Stimulated activated CD4-positive, alpha-beta T cell treated with anti-CD3 and anti-CD28 coated beads, Interleukin-4, amount 100 ng/mL, for 24 hours (primary cell): ENCODE measurements at places on chromosomes 1 and 21.

- no peak for DNase-seq
Measured at GRCh38 chr1:67514786-67515185, 84.6 kb upstream of the SERBP1 start.

DNA sequence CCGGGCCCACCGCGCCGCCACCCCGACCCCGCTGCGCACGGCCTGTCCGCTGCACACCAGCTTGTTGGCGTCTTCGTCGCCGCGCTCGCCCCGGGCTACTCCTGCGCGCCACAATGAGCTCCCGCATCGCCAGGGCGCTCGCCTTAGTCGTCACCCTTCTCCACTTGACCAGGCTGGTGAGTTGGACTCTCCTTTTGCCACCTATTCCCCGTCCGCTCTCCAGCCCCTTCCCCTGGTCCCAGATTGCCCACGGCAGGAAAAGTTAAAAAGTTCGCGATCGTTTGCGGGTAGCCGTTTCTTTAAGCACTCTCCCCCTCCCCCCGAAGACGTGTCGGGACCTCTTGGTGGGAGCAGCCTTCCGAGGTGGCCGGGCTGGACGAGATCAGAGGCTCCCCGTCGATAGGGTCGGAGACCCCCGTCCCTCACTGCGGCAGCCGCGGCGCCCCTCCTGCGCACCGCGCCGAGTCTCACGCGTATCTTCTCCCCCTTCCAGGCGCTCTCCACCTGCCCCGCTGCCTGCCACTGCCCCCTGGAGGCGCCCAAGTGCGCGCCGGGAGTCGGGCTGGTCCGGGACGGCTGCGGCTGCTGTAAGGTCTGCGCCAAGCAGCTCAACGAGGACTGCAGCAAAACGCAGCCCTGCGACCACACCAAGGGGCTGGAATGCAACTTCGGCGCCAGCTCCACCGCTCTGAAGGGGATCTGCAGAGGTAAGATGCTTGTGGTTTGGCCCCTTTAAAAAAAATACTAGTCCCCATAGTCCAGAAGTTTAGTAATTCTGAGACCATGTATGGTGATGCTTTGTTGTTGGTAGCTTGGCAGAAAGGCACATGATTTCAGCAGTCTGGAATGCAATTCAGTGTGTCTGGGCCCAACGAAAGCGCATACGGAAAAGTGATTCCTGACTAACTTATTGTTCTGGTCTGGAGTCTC lies 576 bp downstream of the CCN1 start:
- DNase-seq: peak; percentile 35

- no peak for DNase-seq
Measured at GRCh38 chr1:15706751-15707150, 22.6 kb downstream of the PLEKHM2 start.

- no peak for DNase-seq
Measured at GRCh38 chr1:61160526-61160925, 78.2 kb downstream of the NFIA start.

- DNase-seq: no peak
Measured at GRCh38 chr1:98468111-98468717, 193.3 kb upstream of the SNX7 start.

DNA sequence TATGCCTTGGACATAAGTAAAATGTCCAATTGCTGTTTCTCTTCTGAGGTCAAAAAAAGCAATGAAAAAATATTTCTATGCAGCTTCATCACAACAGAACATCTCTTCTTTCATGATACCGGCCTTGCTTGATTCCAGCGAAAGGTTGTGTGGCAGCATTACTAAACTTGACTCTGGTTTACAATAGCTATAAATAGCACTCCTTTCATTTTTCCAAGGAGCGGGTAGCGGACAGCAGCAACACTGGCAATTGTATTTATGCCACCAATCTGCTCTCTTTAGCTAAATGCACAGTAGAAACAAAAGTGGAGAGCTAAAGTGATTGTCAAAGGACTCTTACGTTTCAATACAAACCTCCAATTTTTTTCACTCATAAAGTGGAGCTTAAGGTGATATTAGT lies 7.5 kb upstream of the DAB1 start:
- no peak for DNase-seq

DNA sequence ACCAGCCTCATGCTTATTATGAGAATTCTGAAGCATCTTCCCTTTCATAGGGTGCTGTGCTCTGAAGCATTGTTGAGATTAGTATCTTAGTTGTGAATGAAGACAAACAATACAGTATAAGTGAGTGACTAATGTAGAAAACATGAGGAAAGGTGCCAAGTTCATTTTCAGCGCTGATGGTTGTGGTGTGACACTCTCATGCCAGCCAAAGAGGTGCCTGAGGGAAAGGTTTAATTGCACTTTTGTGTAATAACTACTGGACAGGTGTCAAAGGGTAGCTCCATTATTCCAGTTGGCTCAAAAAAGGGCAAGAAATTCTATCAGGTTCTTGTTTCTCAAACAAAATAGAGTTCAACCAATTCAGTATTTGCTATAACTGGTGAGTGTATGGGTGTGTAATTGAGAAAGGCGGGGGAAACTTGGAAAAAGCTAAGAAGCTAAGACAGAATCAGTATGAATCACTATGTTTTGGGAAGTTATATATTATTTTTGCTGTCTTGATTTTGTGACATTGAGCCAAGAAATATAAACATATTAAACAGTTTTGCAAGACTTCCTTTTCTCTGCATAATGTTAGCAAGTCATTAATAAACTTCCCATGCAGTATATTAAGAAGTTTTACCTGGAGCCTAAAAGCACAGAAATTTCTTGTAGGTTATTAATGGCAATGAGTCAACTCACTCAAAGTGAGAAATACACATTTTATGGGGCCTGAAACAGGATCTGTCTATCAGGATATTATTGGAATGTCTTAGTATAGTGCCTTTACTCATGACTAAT lies 31.8 kb downstream of the KCNK2 start:
- DNase-seq: no peak

DNA sequence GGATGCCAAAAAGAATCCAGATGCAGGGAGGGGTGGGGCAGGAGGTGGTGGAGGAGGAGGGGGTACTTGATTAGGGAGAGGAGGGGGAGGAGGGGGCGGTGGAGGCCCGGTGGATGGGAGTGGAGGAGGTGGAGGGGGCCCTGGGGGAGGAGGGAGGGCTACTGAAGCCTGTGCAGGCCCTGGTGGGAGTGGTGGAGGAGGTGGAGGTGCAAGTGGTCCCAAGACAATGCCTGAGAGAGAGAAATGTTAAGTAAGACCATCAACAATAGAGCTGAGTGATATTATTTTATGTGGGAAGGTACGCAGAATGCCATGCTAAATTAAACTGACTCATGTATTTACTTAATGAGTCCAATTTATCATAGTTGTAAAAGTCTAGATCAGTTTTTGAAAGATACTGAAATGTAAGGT lies 86.8 kb upstream of the LBR start:
- DNase-seq: no peak

GRCh38 chr1:27341525-27342252 lies at the start of gene SYTL1:
Gene SYTL1, plus strand, starts transcription at chr1:27342022. Its CDS starts 3,313 bp downstream, at chr1:27345335.
- DNase-seq: peak; percentile 54

- no peak for DNase-seq
Measured at GRCh38 chr1:8519167-8519566, 201.3 kb downstream of the SLC45A1 start.

GRCh38 chr1:17802164-17802563 lies 47.0 kb downstream of the ACTL8 start:
- no peak for DNase-seq

DNA sequence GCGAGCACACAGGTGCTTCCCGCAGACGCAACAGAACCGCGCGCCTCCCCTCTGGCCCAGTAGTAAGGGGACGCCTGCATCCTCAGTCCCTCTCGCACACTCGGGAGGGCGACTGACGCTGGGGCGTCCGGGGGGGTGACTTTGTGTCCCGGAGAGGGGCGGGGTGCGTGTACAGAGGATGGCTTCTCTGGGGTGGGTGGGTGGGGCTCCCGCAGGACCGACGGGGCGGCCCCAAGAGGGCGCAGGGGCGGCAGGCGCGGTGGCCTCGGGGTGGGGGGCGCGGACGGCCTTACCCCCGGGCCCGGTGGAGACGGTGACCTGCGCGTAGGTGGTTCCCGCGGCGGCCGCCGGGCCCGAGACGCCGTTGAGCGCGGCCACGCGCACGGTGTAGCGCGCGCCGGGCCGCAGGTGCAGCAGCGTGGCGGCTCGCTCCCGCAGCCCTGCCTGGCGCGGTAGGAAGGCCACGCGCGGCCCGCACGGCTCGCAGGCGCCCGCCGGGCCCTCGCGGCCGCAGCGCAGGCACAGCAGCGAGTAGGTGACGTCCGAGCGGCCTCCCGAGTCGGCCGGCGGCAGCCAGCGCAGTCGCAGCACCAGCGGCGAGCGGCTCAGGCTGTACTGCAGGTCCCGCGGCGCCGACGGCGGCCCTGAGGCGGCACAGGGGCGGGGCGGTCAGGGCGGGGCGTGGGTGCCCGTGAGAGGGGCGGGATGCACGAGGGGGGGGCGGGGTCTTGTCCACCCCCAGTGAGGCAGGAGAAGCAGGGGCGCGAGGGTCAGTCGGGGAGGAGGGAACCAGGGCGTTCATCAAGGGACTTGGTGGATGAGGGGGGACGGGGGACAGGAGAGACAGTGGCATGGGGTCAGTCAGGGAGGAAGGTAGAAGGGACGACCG lies 12.1 kb downstream of the EPHA10 start:
- no peak for DNase-seq

GRCh38 chr1:71166178-71167173 lies 85.6 kb upstream of the ZRANB2 start:
- DNase-seq: no peak

DNA sequence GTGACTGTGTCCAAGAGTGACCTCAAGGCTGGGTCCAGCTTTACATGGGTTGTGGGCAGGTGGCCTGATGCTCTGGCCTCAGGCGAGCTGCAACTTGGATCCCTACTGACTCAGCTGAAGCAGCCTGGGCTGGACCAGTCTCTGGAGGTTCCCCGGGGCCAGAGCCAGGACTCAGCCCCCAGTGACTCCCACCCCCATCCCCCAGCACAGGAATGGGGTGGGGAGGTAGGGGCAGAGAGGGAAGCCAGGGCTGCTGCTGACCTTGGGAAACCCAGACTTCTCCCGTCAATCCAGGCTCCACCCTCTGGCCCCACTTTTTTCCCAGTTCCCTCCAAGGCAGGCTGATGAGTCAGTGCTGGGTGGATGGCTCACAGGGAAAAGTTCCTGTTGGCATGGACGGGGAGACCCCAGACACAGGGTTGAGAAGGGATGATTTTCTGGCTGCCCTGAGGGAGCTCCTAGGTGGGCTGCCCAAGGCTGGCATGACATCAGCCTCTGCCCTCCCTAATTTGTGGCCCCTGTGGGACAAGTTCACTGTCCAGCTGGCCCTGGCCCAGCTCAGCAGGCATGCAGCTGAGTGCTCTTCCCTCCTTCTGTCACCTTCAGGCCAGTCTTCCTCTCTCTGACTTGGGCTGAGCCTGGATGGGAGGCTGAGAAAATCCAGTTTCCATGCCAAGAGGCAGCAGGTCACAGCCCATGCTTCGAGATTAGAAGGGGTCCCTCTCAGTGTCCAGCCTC lies 2.2 kb downstream of the ZC3H12A start:
- DNase-seq: no peak

- no peak for DNase-seq
Measured at GRCh38 chr1:26361605-26362122, 7.7 kb upstream of the CRYBG2 start.

GRCh38 chr1:184557423-184558347 lies 170.9 kb downstream of the C1orf21 start:
- DNase-seq: no peak

- DNase-seq: no peak
Measured at GRCh38 chr21:36803051-36803645, 104.2 kb downstream of the SIM2 start.

GRCh38 chr1:230752407-230752806 lies 5.2 kb downstream of the CAPN9 start:
- DNase-seq: no peak

GRCh38 chr1:184389446-184389845 lies 2.6 kb downstream of the C1orf21 start:
- DNase-seq: no peak

GRCh38 chr1:226782845-226783601 lies 43.9 kb upstream of the ITPKB start:
- no peak for DNase-seq

DNA sequence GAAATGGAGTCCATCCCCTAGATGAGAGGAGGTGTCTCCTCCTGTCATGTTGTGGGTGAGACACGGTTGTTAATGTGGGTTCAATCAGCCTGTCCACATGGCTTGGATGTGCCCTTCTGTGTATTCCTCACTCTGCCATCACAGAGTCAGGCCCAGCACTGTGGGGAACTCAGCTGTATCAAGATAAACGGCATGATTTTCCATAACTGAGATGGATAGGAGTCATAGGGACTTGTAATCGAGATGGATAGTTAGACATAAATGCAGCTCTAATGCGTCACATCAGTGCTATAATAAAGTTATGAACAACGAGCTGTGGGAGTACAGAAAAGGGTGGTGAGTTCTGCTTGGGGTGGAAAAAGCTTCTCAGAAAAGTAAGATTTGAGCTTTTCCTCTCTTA lies 152.9 kb downstream of the RWDD3 start:
- no peak for DNase-seq

- DNase-seq: no peak
Measured at GRCh38 chr1:200038981-200039848, 11.7 kb downstream of the NR5A2 start.

- DNase-seq: no peak
Measured at GRCh38 chr1:99619583-99619982, 26.3 kb upstream of the PALMD start.

DNA sequence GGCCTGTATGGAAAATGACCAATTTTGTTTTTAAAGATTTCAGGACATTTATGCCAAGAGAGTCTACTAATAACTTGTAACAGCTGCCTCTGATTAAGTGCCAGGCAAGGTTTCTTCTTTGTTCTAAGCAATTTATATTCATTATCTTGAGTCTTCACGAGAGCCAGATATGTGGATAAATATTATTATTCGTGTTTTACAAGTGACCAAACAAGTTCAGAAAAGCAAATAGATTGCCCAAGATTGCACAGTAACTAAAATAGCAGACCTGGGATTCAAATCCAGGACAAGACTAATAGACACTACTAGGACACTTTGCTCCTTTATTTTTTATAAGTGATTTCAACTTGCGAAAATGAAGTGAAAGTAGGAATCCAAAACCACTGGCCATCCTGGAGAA lies 30.1 kb upstream of the DPT start:
- DNase-seq: no peak

GRCh38 chr21:32562426-32562825 lies 22.9 kb downstream of the TCP10L start:
- no peak for DNase-seq

DNA sequence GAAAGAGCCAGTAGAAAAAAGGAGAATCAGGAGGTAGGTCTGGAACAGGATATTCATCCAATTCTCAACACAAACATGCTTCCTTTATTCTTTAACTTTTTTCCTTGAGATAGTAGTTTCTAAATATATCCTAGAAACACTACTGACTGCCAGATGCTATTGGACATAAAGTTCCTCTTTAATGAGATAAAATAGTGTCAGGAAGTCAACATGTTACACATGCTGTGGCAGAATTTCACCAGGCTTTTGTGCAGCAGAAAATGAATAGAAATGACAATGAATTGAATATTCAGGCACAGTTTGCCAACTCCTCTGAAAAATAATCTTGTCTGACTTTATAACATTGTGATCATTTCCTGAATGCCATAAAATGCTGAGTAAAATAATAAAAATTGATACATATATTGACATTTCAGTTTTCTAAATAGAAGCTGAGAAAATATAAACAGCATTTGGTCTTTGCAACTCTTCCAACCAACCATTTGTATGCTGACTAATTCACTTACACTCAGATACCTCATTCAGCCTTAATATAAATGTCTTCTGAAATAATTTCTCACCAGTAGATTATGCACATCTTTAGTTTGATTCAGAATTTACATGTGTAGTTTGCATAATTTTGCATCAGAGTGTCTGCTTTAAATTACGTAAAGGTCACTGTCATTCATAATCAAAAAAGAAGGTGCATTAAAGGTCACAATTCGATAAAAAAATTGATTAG lies 486.1 kb upstream of the ADGRL2 start:
- no peak for DNase-seq

GRCh38 chr1:94611681-94612475 lies 70.3 kb upstream of the F3 start:
- DNase-seq: no peak
